ENCODE measurements at places on chromosomes 5 and 9.

DNA sequence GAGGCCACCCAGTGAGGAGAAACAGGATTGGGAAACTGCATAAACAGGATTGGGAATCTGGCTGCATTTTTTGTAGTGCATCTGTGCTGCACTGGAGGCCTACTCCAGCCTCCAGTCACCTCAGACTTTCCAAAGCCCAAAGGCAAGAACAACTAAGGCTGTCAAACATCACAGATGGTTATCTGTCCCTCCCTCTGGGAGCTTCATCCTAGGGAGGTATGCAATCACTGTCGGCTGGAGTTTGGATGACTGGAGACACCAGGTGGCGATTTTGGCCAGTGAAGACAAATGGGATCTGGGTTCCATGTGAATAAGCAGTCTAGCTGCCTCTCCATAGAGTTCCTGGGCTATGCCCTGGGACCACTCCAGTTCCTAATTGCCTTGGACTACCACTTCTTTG is 9.3 kb upstream of the SPINK13 start:
- no peak for DNase-seq

- DNase-seq = no peak
Measured at GRCh38 chr5:24142341-24142740, 502.4 kb downstream of the CDH10 start.

GRCh38 chr5:125032286-125032685 is 285.8 kb upstream of the ZNF608 start:
- DNase-seq = no peak

GRCh38 chr9:107177243-107177839 is 105.7 kb upstream of the RAD23B start:
- DNase-seq = no peak
